Stimulated activated CD8-positive, alpha-beta memory T cell treated with anti-CD3 and anti-CD28 coated beads, Interleukin-15, amount 100 ng/mL, for 1 hour (primary cell): ENCODE measurements at places on chromosomes 7 and 10.

DNA sequence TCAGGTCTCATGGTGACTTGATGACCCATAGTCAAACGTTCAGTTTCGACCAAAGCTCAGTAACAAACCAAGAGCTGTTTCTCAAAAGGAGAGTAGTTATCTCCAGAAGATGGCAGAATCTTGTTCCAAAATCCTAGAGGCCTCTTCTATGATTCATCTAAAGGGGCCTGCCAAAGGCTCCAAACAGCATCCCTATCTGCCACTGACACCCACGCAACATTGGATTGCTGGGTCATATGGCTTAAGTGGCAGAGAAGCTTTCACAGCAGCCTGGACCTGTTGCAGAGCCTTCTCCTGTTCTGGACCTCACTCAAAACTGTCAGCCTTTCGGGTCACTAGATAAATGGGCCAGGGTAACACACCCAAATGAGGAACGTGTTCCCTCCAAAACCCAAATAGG lies 54.0 kb upstream of the LRRC18 start:
- DNase-seq: no peak

- no peak for DNase-seq
Measured at GRCh38 chr7:77571801-77572200, 34.7 kb downstream of the PTPN12 start.

DNA sequence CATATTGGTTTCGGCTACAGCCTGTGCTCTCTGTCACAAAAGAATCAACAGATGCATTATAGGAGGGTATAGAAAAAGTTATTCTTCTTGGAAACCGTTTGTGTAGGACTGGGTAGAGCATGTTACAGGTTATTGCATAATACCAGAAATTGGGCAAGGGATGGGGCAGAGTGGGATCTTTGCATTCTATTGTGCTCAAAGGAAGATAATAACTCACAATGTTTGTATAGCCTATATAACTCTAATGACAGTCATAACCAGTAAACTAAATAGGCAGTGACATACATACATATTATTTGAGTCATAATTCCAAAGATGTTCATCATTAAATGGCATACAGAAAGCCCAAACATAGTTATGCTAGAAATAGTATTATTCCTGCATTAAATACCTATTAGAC lies 179.7 kb downstream of the XPNPEP1 start:
- DNase-seq: no peak

GRCh38 chr7:45404622-45405021 lies 169.5 kb upstream of the ADCY1 start:
- DNase-seq: no peak

DNA sequence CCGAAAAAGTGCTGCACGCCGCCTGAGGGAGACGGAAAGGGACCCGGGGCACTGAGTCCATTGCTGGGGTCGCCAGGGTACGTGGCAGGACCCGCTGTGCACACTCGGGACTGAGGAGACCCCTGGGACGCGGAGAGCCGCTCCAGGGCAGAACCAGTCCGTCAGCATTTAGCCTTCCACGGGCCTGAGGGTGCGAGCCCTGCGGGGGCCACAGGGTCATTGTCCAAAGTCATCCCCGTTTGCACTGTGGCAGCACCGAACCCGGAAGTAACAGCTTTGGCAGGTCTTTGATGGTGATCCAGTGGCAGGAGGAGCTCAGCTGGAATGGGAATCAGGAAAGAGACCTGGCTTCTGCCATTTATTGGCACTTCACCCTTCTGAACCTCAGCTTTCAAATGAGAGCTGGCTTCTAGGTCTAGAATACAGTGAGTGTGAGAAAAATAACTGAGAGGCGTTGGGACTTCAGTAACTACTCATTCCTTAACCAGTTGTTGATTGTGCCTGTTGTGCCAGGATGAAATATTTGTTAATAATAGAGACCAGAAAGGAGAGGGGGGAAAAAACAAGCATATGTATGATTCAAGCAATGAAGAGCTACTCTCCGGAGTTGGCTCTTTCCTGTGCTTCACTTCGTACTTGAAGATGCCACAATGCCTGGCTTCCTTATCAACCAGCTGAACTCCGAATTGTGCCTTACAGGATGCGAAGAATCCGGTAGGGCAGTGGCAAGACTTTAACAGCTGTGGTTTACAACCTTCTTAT lies 811 bp upstream of the ARHGAP12 start:
- no peak for DNase-seq

DNA sequence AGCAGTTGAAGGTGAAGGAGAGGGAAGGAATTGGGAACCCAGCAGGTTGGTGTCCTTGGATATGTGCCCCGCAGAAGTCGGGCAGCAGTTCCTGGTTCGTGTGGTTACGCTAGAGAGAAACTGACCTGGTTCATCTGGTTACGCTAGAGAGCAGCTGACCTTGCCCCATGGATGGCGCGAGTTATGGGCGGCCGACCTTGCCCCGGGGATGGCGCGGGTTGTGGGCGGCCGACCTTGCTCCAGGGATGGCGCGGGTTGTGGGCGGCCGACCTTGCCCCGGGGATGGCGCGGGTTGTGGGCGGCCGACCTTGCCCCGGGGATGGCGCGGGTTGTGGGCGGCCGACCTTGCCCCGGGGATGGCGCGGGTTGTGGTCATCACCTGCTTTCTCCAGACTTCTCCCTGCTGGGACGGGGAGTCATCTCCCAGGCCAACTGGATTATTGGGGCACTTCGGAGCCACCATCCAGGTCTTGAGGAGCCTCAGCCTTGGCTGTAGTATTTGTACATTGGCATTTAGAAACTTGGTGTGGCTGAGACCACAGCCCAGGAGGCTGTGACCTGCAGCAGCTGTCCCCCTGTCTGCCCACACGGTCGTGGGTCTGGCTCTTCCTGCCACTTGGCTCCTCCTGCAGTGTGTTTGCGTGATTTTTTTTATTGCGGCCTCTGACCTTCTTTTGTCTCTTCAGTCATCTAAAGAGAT lies 6.1 kb downstream of the GET4 start:
- DNase-seq: no peak

DNA sequence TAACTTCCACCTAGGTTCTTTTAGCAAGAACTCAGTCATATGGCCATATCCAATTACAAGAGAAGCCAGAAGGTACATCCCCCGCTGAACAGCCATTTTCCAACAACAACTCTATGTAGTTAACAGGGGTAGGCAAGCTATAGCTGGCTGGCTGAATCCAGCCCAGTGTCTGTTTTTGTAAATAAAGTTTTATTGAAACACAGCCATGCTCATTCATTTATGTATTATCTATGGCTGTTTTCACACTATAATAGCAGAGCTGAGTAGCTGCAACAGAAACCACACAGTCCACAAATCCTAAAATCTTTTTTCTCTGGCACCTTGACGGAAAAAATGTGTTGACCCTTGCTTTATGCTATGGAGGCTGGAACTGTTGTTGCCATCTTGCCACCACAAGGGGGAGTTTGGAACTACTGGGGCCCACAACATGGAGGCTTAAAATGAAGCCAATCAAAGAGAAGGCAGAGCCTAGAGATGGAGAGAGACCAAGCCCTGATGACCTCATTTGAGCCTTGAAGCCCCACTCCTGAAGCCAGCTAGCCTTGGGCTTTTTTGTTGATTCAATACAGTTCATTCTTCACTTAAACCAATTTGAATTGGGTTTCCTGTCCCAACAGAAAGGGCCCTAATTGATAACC lies 33.3 kb upstream of the XPNPEP1 start:
- no peak for DNase-seq

GRCh38 chr7:11175887-11176286 lies 202.2 kb downstream of the PHF14 start:
- no peak for DNase-seq

DNA sequence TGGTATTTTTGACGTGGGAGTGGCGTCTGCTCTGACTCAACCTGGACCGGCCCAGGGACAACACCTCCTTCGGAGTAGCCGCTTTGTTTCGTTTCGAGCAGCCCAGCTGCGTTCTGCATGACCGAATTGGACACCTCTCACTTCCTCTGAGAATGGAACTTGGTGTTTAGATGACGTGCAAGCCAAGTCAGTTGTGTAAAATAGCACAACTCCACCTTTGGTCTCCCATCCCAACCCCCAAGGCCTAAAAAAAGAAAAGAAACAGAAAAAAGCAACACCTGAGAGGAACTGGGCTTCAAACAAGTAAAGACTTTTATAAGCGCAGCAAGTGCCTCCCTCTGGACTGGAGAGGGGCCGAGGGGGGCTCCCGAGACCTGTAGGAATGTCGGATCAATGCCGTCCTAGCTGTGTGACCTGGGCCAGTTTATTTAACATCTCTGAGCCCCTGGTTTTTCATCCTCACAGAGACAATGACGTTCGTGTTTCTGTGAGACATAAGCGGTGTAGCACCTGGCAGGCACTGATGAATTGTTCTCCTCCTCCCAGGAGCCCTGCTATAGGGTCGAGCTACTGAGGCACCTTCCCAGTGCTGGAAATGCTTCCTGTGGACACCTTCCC lies 52.0 kb upstream of the SMNDC1 start:
- DNase-seq: no peak

DNA sequence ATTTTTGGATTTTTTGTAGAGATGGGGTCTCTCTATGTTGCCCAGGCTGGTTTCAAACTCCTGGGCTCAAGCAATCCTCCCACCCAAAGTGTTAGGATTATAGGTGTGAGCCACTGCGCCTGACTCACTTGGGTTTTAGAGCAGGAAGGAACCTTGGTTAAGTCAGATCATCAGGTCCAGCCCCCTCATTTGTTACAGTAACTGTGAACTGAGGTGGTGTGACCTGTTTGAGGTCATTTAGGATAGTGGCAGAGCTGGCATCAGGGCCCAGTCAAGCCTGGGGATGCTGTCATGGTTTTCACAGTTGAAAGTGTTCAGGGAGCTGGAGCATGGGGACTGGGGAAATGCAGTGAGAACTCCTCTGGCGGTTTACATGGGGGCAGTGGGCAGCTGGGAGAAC lies 159.6 kb downstream of the TAX1BP1 start:
- DNase-seq: no peak

- DNase-seq: no peak
Measured at GRCh38 chr7:80151274-80151665, 16.6 kb downstream of the GNAI1 start.

GRCh38 chr7:98913612-98914011 lies 35.3 kb downstream of the TRRAP start:
- no peak for DNase-seq

DNA sequence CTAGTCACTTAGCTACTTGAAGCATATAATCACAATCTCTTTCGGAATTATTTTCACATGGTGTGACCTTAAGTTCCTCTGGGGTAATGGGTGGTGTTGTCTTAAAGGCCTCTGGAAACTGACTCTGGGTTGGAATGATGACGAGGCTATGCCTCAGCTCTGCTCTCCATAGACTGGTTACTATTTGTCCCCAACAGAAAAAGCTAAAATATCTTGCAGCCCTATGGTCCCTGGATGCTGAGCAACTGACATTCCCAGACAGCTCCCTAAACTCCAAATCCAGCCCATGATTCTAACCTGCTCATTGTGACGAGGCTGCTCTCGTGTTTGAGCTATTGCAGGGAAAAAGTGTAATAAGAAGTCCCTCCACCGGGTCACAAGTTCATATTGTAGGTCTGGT lies 51.6 kb downstream of the HBP1 start:
- DNase-seq: no peak

- DNase-seq: no peak
Measured at GRCh38 chr7:157693521-157694375, 356.9 kb downstream of the DNAJB6 start.

- no peak for DNase-seq
Measured at GRCh38 chr7:86961686-86962085, 97.8 kb downstream of the ELAPOR2 start.

GRCh38 chr7:154903083-154903731 lies 99.7 kb downstream of the PAXIP1 start:
- no peak for DNase-seq

DNA sequence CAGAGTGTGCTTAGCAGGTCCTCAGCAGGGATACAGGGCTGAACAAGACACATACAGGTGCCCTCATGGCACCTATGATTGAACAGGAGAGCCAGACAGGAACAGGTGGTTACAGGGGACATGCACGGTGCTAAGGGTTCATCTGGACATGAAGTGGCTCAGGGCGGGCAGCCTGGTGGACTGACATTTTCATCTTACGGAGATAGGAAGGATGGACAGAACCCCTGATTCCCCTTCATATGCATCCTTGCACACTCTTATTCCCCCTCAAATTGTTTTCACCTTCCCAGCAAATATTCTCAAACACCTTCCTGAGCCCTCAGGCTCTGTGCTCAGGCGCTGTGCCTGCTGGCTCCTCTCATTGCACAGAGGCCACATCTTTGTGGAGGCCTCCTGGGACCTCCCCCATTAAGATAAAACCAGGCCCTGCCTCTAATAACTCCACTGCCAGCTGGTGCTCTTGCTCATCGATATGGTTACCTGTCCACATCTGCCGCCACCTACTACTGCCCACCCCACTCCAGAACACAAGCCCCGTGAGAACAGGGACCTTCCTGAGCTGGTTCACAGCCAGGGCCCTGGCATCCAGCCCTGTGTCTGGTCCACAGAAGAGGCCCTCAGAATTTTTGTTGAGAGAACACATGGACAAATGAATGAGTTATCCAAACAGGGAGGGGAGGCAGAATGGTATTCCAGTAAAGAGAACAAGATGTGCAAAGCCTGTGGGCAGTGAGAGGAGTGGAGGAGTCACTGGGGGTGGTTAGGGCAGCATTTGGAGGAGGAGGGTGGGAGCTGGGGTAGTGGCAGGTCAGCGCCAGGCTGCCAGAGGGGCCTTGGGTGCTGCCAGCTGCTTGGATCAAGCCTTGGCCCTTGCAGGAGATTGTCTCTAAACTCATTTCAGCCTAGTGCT lies 68.9 kb upstream of the AQP1 start:
- no peak for DNase-seq

DNA sequence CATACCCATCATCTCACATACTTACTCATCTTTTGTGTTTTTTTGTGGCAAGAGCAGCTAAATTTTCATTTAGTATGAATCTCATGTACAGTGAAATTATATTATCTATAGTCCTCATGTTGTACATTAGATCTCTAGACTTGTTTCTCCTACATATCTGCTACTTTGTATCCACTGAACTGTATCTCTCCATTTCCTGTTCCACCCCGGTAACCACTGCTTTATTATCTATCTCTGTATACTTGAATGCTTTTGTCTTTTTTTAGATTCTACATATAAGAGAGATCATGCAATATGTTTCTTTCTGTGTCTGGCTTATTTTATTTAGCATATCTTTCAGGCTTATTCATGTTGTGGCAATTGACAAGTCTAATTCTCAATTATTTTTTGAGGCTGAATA lies 125.1 kb downstream of the ANKRD7 start:
- DNase-seq: no peak

DNA sequence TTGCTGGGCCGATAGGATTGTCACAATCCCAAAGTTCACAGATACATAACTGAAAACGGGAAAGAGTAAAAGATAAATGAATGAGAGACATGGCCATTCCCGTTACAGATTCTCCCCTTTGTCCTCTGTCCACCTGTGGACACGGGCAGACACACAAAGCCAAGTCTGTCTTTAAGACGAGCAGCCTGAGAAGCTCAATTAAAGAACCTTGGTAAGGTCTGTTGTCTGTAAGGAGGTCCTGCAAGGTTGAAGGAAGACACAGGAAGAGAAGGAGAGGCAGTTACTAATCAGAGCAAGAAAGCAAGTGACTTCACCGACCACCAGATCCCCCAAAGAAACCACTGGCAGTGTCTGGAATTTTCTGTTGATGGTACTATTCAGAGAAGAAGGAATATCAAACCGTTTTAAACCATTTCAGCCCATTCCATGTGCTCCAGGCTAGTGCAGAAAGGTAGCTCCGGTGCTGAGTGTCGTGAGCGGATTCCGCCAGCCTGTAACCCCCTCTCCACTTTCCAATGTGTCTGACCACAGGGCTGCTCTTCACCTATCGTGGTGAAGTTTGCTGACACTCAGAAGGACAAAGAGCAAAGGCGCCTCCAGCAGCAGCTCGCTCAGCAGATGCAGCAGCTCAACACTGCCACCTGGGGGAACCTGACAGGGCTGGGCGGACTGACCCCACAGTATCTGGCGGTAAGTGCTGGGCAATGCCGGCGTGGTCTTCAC lies 252.6 kb downstream of the CELF2 start:
- DNase-seq: peak; percentile 61

GRCh38 chr10:122549636-122550035 lies 10.9 kb upstream of the DMBT1 start:
- no peak for DNase-seq
